ENCODE measurements at places on chromosomes 5 and 9.

DNA sequence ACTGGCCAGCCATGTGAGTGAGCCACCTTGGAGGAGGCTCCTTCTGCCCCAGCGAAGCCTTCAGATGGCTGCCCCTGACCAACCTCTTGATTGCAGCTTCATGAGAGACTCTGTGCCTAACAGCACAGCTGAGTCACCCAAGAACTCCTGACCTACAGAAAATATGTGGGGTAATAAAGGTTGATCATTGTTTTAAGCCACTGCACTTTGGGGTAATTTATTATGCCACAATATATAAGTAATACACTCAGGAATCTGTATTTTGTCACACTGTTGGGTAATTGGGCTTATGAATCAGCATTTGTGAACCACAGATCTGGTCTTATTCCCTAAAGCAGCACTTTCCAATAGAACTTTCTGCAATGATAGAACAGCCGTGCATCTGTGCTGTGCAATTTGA, 24.4 kb upstream of the VDAC1 start:
- DNase-seq, result no peak

- DNase-seq, result no peak
Measured at GRCh38 chr5:112703866-112704820, 33.5 kb upstream of the APC start.

GRCh38 chr5:6235726-6236125, 142.6 kb downstream of the MED10 start:
- DNase-seq, result no peak

- DNase-seq, result no peak
Measured at GRCh38 chr9:109430231-109430630, 67.9 kb downstream of the PTPN3 start.

DNA sequence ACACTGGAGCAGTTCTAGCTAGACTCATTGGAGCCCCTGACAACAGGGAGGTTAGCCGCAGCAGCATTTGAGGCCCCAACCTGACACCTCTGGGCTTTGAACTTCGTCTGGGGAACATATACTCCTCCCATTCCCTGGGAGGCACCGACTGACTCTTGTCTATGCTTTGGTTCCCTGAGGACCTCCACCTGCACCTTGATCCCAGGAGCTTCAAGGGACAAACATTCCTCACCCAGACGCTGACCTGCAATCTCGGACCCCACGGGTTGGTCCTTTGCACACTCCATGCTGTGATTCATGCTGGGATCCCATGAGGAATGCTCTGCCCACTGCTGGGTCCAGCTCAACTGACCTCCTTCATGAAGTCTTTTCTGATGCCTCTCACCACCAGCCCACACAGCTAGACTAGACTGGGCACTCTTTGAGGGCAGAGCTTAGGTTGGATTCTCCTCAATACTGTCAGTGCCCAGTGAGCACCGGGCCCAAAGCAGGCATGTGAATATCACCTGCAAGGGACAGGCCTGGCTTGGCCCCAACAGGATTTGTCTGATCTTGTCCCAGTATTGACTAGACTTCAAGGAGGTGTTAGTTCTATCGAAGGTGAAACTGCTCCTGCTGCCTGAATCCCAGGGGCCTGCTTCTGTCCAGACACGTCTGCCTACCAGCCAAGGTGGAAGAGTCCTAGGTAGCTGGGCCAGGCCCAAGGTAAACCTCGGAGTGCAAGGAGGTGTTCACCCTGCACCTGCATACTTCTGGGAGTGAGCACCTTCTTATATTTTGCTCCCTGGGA, 51.8 kb upstream of the ZBTB43 start:
- DNase-seq, result no peak

GRCh38 chr5:122727112-122727541, 47.8 kb upstream of the SNX2 start:
- no peak for DNase-seq

GRCh38 chr9:2338777-2339365, 282.7 kb upstream of the VLDLR start:
- no peak for DNase-seq

DNA sequence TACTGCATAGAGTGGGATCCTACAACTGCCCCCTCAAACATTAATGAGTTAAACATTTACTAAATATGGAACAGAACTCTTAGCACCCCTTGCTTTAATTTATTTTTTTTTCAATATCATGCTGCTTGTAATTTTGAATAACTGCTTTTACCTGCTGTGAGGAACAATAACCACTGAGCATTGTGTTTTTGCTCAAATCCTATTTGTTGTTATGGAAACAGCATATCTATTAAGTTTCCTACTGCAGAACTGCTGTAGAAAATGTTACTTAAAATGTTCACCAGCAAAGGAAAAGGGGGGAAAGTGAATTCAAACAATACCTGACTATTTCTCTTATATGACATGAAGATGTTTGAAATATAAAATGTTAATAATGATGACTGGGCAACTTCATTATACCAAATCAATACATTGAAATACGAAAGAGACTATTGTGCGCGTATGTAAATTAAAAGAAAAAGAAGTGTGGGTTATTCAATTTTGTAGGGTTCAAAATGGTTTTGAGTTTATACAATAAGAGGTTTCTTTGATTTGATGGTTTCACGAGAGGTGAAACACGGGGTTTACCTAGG, 1043.8 kb upstream of the NUDT12 start:
- no peak for DNase-seq

- DNase-seq, result no peak
Measured at GRCh38 chr9:105194234-105194633, 50.2 kb upstream of the SLC44A1 start.

DNA sequence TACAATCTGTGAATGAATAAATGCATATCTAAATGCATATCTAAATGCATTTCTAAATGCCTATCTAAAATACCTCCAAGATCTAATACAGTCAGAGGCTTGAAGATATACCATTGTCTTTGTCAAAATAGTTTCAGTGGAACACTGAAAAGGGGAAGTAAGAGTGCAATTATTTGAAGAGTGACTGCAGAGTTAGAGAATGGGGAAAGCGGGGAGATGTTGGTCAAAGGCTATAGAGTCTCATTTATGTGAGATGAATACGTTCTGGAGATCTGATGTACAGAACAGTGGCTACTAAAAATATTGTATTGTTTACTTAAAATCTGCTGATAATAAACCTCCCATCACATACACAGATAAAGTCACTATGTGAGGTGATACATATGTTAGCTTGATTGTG, 1126.2 kb upstream of the CDH9 start:
- no peak for DNase-seq

DNA sequence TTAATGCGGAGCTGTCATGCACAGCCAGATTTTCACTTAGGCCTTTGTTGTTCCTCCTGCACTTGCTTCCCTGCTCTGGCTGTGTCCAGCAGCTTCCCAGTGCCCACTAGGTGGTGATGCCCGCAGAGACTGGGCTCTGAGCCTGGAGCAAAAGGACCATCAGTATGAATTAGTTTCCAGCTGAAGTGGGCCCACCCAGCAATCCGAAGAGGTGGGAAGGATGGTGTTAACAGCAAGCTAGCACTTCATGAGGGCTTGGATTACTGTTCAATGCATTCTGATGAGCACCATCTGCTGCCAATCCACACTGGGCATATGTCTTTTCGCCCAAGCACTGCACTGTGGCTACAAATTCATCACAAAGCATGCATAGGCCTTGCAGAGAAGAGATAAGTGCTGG, 459.1 kb downstream of the SPOCK1 start:
- DNase-seq, result no peak

DNA sequence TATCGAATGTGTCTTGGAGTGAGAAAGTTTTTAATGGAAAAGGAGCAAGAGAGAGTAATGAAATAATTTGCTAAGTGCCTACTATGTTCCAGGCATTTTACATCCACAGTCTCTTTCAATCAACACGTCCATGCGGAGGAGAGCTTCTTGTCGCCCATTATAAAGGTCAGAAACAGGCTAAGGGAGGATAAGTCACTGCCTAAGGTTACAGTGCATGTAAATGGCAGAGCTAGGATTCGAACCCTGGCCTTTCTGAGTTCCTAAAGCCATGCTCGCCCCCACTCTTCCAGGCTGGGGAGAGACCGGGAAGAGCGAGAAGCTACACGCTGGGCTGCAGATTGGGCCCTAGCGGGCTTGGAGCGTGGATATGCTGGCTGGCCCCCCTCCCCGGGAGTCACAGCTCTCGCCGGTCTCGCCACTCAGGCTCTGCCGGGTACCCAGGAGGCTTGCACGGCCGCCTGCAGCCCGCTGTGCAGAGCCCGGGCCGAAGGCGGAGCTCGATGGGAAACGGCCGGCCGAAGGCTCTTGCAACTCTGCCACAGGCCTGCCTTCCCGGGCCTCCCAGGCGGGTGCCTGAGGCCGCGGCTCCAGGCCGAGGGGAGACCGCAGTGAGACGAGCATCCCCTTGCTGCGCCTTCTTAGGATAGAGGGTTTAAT, 775 bp upstream of the LHX2 start:
- no peak for DNase-seq

DNA sequence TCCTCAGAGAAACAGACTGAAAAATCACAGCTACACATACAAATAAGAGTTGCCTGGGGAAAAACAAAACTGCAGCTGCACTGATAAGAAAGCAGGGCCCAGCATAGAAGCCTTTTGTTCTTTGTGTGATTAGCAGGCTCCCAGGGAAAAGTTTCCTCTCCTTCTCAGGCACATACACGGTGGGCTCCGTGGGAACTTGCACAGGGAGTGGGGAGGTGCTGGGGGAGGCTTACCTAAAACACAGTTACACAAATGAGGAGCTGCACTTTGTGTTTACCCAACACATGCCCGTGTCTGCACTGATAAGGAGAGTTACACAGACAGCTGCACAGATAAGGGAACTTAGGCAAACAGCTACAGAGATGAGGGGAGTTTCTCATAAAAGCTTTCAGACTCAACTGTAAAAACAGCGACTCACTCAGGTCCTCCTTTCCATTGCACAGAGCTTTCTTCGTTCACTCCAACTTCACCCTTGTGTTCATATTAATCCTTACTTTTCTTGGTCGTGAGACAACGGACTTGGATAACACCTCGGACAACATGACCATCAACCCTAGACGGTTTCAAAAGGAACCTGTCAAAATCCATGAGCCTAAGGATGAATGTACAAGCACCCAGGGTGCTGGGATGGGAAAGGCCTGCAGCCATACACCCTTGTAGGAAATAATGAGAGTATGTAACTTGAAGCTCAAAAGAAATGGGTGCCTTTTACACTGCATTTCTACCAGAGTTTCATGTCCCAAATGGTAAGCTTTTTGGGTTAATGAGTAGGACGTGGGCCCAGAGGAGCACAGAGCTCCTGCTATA, 50.8 kb downstream of the SERINC5 start:
- no peak for DNase-seq

GRCh38 chr5:82534986-82535385, 256.8 kb upstream of the RPS23 start:
- DNase-seq, result no peak

GRCh38 chr5:6805841-6806240, 92.6 kb downstream of the TENT4A start:
- no peak for DNase-seq

DNA sequence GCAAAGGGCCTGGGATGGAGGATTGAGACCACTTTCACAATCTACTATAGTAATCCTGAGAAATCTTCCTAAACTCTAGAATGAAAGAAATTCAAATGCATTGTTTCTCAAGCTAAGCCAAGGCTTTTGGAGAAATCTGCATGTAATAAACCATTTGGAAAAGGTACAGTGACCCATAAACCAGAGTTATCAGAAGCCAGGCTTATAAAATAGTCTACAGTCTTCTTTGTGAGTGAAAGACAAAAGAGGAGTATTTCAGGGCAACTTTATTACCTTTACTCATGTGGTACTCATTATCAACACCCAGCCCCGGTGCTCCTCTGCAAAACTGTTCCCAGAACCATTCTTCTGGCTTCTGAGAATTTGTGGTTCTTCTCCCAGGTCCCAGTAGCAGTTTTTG, 87.0 kb downstream of the GALNT10 start:
- no peak for DNase-seq

DNA sequence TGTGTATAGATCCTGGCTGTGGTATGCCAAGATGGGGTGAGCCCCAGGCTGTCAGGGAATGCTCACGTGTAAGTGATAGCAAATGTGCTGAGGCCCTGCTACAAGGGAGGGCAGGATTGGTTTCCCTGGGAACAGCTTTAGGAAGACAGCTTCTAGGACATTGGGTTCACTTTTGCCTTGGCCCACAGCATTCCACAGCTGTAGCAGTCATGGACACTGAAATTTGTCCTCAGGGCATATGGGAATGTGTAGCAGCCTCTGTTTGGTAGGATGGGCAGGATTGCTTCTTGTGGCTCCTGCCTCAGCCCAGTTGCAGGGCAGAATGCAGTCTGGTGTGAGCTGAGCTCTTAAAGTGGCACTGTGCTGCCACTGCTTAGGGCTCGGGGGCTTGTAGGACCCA, 1061.7 kb upstream of the WWC1 start:
- no peak for DNase-seq

DNA sequence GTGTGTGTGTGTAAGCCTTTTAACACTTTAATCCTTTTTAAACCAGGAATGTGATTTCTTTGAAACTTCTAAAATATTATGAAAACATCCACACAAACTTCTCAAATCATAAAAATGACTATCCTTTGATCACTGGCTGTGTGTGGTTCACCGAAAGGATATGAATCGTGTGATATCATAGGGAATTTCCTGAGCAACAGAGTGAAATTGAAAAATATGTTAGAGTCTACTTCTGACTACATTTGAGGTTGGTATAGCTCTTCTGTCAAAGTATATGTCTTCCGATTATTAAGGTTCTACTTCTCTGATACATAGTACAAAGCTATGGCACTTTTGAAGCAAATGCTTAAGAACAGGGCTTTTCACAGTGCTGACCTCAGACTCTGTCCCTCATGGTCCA, 40.3 kb downstream of the RGMB start:
- DNase-seq, result no peak

DNA sequence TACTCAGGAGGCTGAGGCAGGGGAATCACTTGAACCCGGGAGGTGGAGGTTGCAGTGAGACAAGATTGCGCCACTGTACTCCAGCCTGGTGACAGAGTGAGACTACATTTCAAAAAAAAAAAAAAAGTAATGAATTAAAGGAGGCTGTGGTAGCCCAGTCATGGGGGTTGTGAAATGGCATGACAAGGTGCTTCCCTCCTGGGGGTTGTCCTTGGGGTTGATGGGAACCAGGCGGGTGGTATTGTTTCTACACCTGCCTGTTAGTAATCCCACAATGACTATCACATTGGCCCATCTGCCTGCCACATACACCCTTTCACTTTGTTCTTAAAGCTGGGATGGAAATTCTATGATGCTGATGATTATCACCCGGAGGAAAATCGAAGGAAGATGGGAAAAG, 5.6 kb downstream of the IDNK start:
- DNase-seq, result no peak

DNA sequence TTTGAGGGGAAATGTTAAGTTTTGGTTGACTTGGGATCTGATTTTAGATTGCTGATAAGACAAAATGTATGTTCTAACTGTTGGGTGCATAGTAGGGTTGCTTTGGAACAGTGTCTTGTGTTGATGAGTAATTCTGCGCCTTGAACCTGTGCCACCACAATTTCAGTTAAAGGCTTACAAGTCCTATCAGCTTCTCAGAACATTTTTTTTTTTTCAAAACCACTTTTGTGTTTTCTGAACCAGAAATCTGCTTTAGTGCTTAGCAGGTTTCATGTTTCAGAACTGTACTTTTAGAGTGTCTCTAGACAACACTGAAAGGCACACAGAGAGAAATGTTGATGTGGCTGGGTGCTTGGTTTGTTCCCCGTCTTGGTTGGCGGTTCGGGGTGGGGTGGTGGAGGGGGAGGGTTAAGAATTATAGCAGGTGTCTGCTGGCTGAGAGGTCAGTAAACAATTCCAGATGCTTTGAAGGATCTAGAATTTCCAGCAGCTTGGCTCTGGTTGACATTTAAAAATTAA, 84.6 kb downstream of the ANKRD55 start:
- DNase-seq, result no peak

- no peak for DNase-seq
Measured at GRCh38 chr5:124504081-124504916, 242.1 kb downstream of the ZNF608 start.

All from SK-N-MC (cell line).